CD4-positive, CD25-positive, alpha-beta regulatory T cell (primary cell): ENCODE measurements at places on chromosomes 11 and 22. TPM values are rescaled to one million over a fixed set of nuclear protein-coding genes. Genes with fewer than 3 reads are reported as not detected.

The UPB1 gene
- polyA plus RNA-seq = not detected

The KCNJ5 gene
- polyA plus RNA-seq = not detected

The TMEM86A gene
- 1.3 TPM for polyA plus RNA-seq

The TOP3B gene
- polyA plus RNA-seq = 13.1 TPM

DNA sequence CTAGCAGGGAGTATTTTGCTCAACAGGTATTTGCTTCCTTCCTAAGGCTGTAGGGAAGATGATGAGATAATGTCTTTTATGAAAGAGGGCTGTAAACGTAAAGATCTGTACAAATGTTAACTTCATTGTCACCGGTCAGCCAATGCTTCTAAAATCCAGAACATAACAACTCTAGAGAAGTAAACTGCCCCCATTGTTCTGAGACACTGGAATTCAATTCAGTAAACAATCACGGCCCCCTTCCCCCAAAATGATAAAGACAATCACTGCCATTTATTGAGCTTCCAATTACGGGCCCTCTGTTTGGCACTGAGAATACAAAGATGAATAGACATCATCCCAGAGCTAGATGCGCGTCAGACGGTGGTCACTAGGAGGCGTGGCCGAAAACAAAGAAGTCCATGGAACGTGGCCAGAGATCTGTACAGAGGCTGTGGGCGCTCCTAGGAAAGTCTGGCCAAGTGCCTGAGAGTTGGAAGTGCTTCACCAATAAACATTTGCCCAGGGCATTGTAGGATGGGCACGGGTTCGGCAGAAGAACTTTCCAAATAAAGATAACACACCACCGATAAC is 576 bp downstream of the TMEM258 start:
- H3K27me3 ChIP-seq = no peaks in the 10 kb centered on the region
- DNase-seq = peak; percentile 25
- peaks cover 20% of the 10 kb centered on the region for H3K4me1 ChIP-seq

GRCh38 chr22:22772396-22772795 is 115.2 kb upstream of the IGLL5 start:
- DNase-seq = no peak
- H3K4me1 ChIP-seq = no peaks in the 10 kb centered on the region
- H3K27me3 ChIP-seq = no peaks in the 10 kb centered on the region

GRCh38 chr11:32043737-32044136 is 47.1 kb upstream of the RCN1 start:
- DNase-seq = no peak
- no peaks in the 10 kb centered on the region for H3K36me3 ChIP-seq
- H3K27me3 ChIP-seq = peaks cover 2% of the 10 kb centered on the region

DNA sequence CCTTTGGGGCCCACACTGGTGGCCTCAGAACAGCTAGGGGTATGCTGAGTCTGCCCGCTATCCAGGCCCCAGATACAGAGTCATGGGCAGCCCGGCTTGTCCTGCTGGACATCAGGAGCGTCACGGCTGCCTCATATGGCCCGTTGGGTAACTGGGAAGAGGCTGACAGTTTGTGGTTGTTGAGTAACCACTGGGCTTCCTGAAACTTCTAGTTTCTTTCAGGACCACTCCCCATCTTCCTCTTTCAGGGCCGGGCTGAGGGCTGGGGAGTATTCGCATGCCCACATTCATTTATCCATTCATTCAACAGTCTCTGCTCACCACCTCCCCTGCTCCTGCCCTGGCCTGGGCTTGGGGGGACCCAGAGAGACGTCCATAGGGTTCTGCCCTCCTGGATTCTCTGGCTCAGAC is 13.4 kb upstream of the P2RY2 start:
- H3K27me3 ChIP-seq = peaks cover 5% of the 10 kb centered on the region
- H3K4me1 ChIP-seq = no peaks in the 10 kb centered on the region
- no peaks in the 10 kb centered on the region for H3K36me3 ChIP-seq
- no peak overlapping the region for H3K4me3 ChIP-seq
- H3K27ac ChIP-seq = no peak overlapping the region
- no peak for DNase-seq

DNA sequence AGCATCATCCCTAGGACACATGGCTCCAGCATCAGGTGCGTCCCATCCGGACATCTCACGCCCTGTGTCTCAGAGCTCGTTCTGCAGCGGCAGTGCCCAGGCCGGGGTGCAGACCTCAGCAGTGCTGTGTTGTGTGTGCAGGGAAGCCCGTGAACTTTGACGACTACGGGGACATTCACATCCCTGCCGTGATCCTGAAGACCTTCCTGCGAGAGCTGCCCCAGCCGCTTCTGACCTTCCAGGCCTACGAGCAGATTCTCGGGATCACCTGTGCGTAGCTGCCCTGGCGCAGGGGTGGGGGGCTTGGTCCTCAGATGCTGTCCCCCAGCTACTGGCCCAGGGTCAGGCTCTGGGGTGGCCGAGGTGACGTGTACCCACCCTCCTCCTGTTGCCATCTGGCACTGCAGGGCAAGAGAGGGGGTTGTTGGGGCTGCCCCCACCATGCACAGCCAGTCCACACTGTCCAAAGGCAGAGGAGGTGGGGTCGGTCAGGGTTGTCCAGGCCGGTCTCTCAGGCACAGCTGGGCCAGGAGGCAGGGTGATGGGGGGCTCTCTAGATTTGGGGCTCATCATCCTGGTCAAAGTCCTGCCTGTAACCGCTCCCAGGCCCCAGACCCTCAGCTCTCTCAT is 96.5 kb downstream of the ARHGAP8 start:
- no peaks in the 10 kb centered on the region for H3K36me3 ChIP-seq
- no peaks in the 10 kb centered on the region for H3K4me1 ChIP-seq
- DNase-seq = no peak
- H3K27me3 ChIP-seq = no peaks in the 10 kb centered on the region
